Stimulated activated CD8-positive, alpha-beta memory T cell treated with anti-CD3 and anti-CD28 coated beads, Interleukin-4, amount 100 ng/mL, for 1 hour (primary cell): ENCODE measurements at places on chromosomes 6 and 20.

DNA sequence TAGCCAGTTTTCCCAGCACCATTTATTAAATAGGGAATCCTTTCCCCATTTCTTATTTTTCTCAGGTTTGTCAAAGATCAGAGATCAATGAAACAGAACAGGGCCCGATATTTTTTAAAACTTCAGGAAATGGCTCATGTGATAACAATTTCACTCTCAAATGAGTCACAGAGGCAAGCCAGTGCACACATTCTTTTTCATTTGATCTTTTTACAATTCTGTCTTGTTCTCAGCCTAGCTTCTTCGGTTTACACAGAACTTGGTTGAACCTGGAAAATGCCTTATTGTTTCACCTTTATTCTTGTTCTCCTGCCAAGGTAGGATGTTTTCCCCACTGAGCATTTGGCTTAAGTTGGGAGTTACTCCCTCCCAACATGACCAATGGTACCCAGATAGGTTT, 258.9 kb downstream of the COL12A1 start:
- DNase-seq, result no peak

DNA sequence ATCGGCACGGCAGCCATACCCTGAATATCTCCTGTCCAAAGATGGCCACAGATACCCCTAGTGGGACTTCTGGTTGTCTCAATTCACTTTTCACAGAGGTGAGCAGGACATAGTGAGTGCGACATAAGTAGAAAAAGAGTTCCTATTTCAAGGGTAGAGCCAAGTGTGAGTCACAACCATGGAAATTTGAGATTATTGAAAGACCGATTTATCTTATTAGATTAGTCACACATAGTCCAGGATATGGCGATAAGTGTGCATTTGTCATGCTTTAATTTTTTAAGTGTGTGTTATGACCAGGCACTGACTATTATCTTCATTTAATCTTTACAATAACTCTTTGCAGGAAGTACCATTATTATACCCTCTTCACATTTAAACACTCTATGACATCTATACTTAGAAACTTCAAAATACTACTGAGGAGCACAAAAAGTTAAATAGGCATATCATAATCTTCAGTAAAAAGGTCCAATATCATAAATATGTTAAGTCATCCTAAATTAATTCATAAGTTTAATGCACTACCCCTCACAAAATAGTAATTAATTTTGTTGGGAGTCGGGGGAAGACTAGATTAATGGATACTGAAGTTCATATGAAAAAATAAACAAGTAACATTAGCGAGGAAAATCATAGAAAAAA, 13.4 kb upstream of the TNFAIP3 start:
- DNase-seq, result no peak

- no peak for DNase-seq
Measured at GRCh38 chr6:34513646-34514045, 42.5 kb downstream of the SPDEF start.

DNA sequence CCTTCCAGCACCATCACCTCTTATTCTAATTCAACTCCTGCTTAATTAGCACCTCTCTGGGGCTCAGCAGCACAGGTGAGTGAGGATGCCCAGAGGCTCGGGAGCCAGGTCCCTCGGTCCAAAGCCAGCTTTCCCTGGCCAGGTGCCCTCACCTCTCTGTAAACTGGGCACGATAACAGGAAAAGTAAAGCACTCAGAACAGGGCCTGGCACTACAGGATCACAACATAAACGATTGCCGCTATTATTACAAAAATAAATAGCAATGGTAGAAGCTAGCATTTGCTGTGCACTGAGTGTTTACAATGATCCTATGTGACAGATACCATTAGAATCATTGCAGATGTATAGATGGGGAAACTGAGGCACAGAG, 2.6 kb downstream of the BPIFB2 start:
- DNase-seq, result no peak

- no peak for DNase-seq
Measured at GRCh38 chr20:35306931-35307517, 14.8 kb upstream of the FAM83C start.

DNA sequence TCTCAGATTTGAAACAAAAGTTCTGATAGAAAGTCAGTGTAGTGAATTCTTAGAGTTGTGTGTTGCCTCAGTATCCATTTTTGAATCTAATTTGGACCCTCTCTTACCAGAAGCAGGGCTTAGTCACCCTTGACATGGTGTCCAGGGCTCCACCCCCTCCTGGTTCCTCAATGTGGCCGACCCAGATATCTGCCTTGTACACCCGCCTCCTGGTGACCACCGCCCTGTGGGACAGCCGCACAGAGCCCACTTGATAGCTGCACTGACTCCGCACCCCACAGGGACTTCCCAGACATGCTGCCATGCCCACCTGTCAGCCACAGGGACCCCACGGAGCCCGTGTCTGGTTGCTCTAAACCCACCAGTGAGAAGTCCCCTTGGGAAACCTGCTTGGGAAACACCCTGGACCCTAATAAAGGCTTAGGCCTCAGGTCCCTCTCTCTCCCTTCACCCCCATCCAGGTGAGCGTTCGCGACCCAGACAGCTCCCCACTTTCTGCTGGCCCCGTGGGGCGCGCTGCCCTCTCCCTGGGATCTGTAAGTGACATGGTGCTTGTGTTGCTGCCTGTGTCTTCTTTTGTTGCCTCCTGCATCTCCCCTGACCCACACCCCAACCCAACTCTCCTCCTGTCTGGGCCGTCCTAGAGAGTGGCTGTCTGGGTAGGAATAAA, 47.2 kb upstream of the SYNDIG1 start:
- no peak for DNase-seq

- DNase-seq, result no peak
Measured at GRCh38 chr6:14197118-14197517, 79.5 kb downstream of the CD83 start.

- DNase-seq, result no peak
Measured at GRCh38 chr6:14406614-14407331, 289.2 kb downstream of the CD83 start.

- DNase-seq, result no peak
Measured at GRCh38 chr6:156430386-156430785, 346.8 kb upstream of the ARID1B start.

- DNase-seq, result no peak
Measured at GRCh38 chr6:27146706-27147505, 100.6 kb upstream of the PRSS16 start.

DNA sequence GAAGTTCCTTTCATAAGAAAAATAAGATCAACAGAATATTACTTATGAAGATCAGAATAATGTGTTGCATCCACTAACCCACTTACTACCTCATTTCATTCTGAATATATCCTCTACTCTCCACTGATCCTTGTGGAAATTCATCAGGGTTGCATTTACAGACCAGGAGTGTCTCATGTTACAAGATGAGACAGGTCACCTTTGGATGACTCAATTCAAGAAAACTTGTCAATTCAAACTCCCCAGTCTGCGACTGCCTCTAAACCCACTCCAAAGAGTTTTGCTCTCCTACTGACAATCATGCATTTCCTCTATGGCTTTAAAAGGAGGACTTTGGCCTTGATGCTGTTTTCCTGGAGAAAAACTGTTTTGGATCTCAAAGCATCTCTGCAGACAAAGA, 68.4 kb downstream of the ID4 start:
- no peak for DNase-seq

GRCh38 chr6:13420269-13420668, 67.1 kb downstream of the GFOD1 start:
- DNase-seq, result no peak

- no peak for DNase-seq
Measured at GRCh38 chr20:52302736-52303135, 111.2 kb upstream of the ZFP64 start.

- no peak for DNase-seq
Measured at GRCh38 chr6:53605543-53606235, 59.9 kb downstream of the KLHL31 start.

DNA sequence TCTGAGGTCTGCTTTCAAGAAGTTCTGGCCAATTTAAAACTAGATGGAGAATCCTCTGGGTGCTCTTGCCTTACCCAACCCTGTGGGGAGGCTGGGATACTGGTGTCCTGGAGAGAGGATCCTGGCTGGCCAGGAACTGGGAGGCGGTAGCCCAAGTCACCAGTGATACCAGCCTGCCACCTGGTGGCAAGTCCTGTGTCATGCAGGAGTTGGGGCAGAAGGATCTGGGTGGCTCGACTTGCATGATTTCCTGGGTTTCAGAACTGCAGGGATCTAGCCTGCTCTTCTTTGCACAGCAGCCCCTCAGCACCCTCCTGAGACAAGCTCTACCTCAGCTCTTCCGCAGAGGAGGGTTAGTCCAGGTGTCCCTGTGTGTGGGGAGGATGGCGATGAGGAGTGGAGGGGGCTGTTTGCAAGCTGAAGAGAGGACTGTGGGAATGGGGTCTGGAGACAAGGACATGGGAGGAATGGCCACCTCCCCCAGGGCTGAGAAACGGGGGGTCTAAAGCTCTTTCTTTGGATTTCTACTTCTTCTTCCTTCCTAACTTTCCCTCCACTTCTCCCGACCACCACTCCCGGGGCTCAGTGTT, 4.2 kb downstream of the KCNK17 start:
- DNase-seq, result peak; percentile 14

DNA sequence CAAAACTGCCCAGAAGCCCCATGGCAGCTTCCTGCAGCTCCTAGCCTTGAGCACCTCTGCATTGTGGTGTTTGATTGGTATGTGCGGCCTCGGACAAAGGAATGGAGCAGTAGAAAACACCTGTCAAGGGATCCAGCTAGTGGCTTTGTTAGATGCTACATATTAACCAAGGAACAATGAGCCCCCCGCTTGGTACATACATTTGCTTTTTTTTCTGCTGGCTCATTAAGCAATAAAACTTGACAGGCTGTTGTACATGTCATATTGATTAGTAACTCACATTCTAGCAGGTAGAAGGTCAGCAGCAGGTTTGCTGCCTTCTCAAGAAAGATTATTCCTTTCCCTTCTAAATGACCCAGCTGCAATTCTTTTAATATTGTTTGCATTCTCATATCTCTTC, 937 bp downstream of the SPACA1 start:
- no peak for DNase-seq

DNA sequence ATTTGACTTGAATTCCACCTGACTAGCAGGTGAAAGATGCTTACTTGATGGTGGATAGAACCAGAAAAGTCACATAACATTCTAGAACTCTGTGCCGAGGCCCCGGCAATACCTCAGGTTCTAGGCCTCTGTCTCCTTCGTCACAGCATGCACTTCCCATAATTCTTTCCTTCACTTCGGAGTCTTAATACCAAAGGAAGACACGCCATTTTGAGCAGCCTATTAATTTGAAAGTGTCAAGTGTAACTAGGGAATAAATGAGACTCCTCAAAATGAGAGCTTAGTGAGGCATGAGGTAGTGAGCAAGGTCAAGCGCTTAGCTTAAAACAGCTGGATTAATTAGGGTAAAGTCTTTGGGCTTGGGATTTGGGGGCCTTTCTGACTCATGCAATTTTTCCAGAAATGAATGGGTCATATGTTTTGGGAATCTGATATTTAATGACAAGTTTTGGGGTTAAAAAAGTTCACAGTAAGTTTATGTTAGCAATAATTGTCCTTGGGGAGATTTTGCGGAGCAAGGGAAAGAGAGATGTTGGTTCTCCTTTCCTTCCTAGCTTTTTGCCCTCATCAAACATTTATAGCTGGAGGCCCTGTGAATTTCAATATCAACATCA, 29.1 kb upstream of the SGK1 start:
- no peak for DNase-seq

DNA sequence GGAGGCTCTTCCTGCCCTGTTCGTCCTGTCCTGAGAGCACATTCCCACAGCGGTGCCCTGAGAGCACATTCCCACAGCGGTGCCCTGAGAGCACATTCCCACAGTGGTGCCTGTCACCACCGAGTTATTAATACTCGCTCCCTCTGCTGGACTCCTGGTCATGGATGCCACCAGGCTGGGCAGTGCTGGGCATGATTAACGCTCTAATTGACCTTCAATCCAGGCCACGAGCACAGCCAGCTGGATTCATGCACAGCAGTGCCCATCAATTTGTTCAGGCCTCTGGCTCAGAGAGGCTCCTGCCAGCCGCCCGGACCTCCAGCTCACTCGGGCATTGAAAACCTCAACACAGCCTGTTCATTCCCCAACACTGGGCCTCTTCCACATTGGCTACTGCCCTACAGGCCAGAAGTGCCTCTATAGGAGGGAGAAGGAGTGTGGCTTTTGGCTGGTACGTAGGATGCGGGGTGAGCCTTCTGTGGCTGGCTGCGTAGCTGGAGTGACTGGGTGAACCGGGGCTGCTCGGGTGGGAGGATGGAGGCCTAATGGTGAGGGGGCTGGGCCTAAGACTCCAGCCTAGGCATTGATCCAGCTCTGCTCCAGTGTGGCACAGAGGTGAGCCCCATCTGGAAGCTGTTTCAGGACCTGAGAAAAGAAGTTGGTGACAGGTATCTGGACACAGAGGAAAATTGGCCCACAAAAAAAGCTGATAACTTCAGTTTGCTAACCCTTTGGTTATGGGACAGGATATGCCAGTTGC, 9.3 kb downstream of the IP6K3 start:
- DNase-seq, result no peak

- no peak for DNase-seq
Measured at GRCh38 chr6:131692031-131692430, 9.2 kb downstream of the OR2A4 start.

GRCh38 chr20:61373956-61374545, 122.0 kb downstream of the CDH4 start:
- no peak for DNase-seq

DNA sequence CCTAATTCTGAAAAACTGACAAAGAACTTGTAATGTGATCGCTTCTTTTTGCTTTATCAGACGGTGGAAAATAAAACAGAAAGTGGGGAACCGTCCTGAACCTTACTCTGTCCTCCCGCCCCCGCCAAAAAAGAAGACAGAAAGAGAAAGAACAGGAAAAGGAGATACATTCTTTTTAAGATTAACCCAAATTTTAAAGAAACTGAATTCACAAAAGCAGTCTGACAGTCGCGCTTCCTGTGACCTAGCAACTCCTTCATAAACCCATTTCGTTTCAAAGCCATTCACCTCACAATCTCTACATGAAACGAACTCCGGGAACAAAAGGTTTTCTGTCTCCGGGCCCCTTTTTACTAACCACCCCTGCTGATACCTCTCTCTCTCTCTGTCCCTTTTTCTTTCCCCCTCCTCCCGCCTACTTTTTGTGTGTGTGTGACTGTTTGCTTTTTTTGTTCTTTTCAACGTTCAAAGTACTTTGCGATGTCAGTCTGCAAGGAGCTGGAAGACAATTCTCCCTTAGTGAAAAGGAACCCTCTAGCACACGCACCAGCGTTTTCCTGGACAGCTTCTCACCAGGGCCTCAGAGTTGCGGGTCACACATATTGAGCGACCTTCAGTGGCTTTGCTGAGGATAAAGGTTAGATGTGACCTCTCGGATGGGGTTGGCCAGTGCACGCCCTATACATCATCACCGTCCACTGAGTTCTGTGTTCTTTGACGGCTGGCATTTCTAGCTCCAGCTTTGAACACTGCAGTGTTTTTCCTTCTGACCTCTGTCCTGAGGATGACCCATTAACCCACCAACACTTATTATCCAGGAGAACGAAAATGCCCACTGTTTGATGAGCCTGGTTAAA, 530 bp upstream of the NEDD9 start:
- no peak for DNase-seq

GRCh38 chr20:54170963-54171362, 2.8 kb downstream of the CYP24A1 start:
- no peak for DNase-seq

DNA sequence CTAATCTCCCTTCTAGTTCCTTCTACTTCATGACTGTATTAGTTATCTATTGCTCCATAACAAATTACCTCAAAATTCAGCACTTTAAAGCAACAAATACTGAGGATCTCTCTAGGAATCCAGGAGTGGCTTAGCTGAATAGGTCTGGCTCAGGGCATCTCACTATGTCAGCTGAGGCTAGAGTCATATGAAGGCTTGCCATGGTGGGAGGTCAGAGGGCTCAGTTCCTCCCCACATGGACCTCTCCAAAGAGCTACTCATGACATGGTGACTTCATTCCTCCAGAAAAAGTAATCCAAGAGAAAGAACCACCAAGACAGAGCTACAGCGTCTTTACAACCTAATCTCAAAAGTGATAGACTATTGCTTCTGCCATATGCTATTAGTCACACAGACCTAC, 70.2 kb upstream of the PRND start:
- DNase-seq, result no peak
